ENCODE measurements at places on chromosomes 1 and 21.

DNA sequence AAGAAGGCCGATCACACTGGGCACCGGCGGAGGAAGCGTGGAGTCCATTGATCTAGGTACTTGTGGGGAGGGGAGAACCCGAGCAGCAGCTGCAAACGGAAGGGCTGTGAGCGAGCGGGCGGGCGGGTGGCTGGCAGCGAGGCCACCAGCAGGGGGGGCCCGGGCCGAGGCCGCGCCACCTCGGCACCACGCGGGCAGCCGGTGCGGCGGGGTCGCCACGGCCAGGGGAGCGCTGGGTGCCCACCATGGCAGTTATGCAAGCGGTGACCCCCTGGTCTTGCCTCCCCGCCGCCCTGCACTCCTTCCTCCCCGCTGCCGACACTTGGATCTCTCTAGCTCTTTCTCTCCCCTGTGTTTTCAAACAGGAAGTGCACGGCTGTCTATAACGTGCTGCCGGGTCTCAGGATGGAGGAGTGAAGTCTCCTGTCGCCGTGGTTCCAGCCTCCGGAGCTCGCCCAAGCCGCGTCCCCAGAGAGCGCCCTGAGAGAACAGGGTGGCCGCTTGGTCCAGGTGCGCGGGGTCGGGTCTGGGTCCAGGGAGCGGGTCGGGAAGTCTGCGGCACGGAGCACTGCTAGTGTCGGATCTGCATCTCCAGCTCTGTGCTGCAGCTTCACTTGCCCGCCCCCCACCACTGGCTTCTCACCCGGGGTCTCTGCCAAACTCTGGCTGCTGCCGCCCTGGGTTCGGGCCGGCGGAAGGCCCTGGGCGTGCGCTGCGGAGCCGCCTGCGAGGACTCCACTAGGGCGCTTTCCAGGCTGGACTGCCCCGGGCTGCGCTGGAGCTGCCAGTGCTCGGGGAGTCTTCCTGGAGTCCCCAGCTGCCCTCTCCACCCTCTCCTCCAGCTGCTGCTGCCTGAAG lies 22.7 kb downstream of the LRRC8D start:
- peak; percentile 63 for DNase-seq

GRCh38 chr1:6298940-6299465 lies 38.1 kb upstream of the GPR153 start:
- no peak for DNase-seq

DNA sequence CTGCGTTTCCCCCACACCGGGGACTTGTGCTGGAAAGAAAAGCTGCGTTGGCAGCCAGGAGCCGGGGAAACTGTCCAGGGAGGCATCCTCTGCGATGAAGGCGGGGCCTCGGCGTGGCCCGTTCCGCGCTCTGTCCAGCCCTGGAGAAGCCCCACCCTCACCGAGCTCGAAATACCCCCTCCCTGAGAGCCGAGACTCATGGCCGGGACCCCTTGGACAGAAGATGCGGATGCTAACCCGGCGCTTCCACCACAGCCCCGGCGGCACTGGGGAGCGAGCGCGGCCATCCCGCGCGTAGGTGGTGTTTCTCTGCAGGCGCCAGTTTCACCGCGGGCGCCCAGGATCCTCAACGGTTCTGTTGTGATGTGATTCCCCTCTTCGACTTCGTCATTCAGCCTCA lies 31.6 kb downstream of the PDE9A start:
- DNase-seq: no peak

GRCh38 chr1:3473381-3473844 lies 18.9 kb downstream of the ARHGEF16 start:
- peak; percentile 89 for DNase-seq

DNA sequence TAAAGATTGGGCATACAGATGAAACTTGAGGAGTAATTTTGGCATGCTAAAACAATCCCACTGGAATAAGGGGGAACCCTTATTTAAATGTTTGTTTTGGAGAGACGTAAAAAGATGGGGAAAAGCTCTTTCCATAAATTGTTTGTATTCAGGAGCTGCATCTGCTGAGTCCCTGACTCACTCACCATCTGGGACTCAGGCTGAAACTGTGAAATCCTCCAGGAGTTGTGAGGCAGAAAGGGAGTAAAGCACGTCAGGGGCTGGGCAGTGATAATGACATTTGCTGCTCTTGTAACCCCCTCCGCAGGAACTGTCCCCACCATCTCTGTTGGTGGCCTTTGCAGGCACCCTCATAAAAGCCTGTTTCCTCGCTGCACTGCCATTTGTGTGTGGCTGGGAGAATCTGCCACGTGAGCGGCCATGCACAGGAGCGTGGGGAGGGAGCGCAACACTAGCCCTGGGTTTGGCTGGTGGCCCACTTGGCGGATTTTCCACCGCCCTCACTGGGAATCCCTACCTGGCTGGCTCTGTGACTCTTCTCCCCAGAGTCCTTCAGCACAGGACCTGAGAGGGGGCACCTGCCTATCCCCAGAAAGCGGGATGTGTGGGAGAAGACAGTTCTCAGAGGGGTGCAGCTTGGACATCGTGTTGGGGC lies 45.3 kb downstream of the ZSCAN20 start:
- DNase-seq: no peak

DNA sequence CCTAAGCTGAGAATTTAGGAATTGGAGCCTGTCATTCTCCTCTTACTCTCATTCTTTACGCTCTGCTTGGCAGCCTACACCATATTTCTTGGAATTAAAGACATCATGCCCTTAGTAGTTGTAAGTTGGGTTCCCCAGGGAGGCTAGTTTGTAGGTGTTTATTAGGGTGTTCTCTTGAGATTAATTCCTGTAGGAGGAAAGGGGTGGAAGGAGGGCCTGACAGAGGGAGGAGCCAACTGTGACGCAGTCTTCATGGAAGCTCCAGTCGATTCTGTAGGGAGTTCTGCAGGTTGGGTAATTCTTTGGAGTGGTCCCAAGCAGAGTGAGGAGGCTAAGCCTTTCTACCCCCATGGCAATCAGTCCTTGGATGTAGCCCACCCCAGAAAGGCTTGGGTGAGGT lies 111.4 kb downstream of the HHAT start:
- no peak for DNase-seq

DNA sequence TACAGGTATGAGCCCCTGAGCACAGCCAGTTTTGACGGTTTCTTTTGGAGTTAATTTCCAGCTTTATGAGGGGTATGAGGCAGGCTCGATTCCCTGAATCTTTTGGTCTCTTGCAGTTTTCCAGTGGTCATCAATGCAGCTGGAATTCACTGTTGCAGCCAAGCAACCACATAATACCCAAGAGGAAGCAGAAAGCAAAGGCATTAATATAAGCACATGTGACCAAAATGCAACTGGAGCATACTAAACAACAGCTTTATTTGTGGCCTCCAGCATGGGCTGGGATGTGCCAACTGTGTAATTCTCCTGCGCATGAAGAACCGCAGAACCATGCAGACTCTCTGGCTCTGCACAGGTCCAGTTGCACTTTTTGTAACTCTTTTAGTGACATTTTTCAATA lies 33.0 kb downstream of the DSCAM start:
- no peak for DNase-seq

- DNase-seq: no peak
Observed at GRCh38 chr1:8116894-8117264, 90.8 kb upstream of the ERRFI1 start.

- DNase-seq: no peak
Observed at GRCh38 chr1:180358649-180359048, 128.6 kb downstream of the LHX4 start.

DNA sequence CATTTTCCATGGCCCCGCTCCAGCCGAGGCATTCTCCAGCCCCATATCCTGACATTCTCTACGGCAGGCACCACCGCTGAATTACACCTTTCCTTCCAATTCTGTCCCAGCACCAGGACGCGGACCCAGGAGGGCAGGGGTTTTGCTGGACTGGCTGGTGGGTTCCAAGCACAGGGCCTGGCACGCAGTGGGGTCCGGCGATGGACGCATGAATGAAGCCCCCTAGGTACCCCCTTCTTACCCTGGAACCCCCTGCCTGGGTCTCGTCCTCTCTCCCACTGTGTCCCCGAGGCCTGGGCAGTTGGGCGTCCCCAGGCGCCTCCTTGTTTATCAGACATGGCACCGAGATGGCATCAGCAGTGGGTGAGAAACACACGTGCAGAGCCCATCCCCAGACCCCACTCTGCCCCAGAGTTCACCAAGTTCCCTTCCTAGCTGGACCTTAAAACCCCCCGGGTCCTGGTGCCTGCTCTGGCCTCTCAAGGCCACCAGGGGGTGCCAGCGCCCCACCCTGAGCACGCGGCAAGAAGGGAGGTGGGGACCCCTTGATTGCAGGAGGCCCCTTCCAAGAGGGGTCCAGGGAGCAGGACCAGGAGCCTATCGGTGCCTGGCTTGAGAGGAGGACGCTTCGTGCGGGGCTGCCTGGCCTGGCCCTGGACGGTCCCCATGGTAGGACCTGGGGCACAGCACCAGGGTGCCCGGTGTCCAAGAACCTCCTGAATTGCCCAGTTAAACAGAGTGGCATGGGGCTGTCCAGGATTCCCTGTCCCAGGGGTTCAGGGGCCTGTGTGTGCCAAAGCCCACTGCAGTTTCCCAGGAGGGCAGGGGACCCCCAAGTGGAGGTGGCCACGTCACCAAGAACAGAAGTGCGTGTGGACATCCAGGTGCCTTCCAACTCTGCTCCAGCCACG lies 46.1 kb downstream of the MEGF6 start:
- DNase-seq: no peak

DNA sequence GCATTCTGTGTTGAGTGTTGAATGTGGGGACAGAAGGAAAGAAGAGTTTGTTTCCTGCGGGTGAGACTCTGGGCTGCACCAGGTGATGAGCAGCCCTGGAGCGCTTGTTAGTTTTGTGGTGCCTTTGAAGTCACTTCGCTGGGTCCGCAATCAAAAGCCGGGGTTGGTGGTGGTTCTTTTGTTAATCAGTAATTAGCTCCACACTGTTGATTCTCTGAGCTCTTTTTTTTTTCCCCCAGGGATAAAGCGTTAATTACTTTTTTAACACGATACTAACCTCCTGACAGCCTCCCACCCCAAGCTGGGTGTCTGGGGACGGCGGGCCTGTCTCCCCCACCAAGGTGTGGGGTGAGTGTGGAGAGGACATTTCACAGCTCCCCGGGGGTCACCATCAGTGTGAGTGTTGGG lies 56.6 kb downstream of the AGPAT3 start:
- no peak for DNase-seq

GRCh38 chr21:38289705-38290485 lies 33.1 kb downstream of the KCNJ15 start:
- DNase-seq: peak; percentile 99

GRCh38 chr1:48661726-48662463 lies 114.8 kb downstream of the BEND5 start:
- no peak for DNase-seq

GRCh38 chr1:200892958-200893357 lies 1.7 kb upstream of the INAVA start:
- no peak for DNase-seq

DNA sequence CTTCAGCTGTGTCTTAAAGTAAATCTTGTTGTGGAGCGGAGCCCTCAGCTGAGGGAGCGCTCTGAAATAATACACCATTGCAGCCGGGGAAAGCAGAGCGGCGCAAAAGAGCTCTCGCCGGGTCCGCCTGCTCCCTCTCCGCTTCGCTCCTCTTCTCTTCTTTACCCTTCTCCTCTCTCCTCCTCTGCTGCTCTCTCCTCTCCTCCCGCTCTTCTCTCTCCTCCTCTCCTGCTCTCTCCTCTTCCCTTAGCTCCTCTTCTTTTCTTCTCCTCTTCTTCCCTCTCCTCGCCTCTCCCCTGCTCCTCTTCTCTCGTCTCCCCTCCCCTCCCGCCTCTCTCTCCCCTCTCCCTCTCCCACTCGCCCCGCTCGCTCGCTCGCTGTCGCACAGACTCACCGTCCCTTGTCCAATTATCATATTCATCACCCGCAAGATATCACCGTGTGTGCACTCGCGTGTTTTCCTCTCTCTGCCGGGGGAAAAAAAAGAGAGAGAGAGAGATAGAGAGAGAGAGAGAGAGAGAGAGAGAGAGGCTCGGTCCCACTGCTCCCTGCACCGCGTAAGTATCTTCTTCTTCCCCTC lies at the start of gene PROX1:
TSS of gene PROX1 (plus strand) at position 47 of the 580 bp plus-strand sequence. CDS start 8,563 bp downstream, outside the sequence.
- DNase-seq: peak; percentile 68

GRCh38 chr1:241934201-241934848 lies 23.2 kb upstream of the BECN2 start:
- DNase-seq: peak; percentile 26

DNA sequence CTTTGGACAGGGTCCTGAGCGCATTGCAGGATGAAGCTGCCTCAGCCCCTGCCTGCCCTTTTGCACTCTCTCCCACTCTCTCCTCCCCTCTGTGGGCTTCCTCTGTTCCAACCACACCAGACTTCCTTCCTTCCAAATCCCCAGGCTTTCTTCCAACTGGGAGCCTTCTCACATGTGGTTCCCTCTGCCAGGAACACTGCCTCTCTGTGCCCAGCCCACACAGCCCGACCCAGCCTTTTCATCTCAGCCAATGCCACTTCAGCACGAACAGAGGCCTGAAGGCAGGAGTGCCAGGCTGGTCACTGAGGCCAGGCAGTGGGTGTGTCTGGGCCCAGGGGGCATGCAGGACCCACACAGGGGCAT lies 5.9 kb downstream of the SELENON start:
- DNase-seq: no peak

DNA sequence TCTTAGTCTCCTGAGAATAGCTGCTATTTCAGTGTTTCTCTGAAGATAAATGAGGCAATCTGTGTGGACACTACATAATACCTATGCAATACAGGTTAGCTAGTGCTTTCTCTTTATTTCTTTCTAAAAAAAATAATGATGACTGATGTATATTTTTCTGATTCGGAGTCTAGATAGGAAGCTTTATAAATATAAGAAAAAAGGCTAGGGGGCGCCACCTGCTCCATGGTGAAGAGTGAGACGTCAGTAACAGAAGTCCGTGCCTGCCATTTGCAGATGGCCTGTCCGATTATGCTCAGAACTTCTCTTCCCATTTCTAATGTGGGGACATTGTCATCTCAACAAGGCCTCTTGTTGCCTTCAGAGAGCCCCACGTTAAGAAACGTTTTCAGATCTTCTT lies 26.4 kb downstream of the QSOX1 start:
- DNase-seq: no peak

DNA sequence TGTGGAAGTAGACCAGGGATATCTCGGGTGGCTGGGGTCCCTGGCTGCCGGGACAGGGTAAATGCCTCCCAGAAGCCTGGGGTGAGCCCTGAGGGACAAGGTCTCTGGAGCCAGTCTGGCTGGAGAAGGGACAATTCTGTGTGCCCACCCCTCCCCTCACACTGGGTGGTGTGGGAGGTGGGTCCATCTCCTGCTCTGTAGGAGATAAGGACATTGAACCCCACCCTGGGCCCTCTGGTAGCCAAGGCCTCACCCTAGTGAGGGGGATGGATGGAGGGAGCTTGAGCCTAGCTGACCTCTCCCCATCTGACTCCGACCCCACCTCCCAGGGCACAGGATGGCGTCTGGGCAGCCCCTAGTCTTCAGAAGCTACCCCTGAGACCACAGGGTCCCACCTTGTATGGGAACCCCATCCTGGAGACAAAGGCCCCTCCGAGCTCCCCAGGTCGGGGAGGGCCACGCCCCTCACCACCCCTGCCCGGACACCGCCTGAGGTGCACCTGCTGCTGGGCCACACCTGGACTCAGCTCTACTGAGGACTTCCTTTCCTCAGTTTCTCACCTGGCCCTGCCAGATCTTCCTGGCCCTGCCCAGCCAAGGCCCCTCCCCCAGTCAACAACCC lies 4.3 kb downstream of the AGRN start:
- DNase-seq: no peak

GRCh38 chr1:109806733-109807400 lies 43.1 kb upstream of the EPS8L3 start:
- DNase-seq: no peak

GRCh38 chr1:119367432-119368124 lies 1.0 kb upstream of the HAO2 start:
- DNase-seq: peak; percentile 57

- no peak for DNase-seq
Observed at GRCh38 chr1:153431427-153431826, 15.1 kb downstream of the S100A7A start.
